ENCODE measurements at places on chromosomes 5 and 9.

DNA sequence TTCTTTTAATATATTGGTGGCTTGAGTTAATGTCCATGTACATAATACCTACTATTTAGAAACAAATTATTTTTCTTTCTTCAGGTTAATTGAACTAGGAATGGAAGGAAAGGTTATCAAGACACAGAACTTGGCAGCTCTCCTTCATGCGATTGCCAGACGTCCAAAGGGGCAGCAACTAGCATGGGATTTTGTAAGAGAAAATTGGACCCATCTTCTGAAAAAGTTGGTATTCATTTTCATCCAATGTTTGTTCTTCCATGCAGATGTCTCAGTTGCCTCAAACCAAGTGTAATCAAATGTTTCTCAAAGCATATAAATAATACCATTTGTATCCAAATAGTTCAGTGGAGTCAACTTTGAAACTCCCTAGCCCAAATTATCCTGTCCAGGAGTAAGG, 22.6 kb upstream of the LNPEP start:
- DNase-seq: no peak

DNA sequence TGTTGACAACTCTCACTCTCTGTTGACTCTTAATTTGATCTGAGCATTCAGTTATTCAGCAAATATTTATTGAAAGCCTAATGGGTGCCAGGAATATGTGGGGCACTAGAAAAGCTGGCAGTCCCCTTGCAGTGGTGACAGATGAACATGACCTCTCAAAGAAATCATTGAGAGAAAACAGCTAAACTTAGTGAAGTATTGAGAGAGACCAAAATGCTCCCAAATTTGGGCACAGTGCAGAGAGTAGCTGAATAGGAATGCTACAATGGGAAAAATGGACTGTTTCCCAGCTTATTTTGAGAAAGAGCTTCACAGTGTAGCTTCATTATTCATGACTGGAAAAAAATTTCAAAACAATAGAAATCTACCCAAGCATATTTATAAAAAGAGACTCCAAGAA, 257.9 kb downstream of the SGCD start:
- no peak for DNase-seq

DNA sequence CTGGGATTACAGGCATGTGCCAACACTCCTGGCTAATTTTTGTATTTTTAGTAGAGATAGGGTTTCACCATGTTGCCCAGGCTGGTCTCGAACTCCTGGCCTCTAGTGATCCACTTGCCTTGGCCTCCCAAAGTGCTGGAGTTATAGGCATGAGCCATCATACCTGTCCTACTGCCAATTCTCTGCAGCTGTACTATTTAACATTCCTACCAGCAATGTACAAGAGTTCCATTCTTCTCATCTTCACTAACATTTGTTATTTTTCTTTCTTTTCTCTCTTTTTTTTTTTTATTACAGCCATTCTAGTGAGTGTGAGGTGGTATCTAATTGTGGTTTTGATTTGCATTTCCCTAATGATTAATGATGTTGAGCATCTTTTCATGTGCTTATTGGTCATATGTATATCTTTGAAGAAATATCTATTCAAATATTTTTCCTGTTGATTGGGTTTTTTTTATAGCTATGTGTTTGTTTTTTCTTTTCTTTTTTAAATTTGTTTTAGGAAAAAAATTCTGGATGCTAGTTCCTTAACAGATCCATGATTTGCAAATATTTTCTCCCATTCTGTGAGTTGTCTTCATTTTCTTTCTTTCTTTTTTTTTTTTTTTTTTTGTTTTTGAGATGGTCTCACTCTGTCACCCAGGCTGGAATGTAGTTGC, 17.4 kb downstream of the ANKHD1 start:
- no peak for DNase-seq

DNA sequence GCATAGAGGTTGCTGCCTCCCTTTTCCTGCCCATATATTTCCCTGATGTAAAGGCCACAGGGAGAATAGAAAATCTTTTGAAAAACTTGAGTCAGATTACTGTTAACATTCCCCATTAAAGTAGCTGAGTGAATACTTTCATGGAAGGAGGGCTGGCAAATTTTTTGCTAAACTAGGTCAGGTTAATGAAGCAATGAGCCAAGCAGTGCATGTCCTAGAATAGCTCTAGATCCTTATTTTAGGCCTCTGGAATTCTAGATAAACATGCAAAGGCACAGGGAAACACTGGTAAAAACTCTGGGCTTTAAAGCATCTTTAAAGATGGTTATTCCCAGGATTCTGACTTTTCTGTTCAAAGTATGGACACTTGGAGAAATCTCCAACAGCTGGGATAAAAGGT, 27.9 kb downstream of the TTC1 start:
- no peak for DNase-seq

- peak; percentile 4 for DNase-seq
These were observed 206.6 kb upstream of the HAPLN1 start for GRCh38 chr5:83927140-83927733.

DNA sequence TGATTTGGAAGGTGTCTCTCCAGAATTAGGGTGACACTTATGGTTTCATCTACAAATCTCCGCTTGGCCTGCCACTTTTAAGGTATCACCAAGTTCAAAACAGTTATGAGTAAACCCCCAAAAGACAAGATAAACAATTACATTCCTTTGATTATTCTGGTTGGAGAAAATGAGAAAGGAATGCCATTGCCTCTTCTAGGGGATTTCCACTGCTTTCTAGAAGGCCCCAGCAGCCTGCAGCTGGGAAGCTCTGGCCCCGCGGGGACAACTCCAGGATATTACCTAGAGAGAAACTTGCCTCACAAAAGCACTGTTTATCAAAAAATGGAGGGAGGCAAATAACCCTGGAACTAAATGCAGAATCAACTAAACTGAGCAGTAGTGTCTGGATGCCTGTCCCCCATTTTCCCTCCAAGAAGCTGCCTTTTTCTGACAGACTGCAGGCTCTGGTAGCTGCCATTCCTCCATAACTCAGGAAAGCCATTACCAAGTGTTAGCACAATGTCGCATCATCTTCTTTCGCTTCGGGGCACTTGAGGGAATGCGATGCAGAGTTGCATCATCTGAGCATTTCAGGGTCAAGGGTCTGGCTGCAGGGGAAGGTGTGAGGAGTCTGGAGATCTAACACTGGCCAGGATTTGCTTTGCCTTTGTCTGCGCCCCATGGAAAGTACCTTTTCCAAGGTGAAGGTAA, 71.5 kb upstream of the PLPP6 start:
- DNase-seq: no peak

- DNase-seq: no peak
These were observed 57.2 kb upstream of the TMEM161B start for GRCh38 chr5:88325868-88326267.

GRCh38 chr9:100112677-100113336, 13.8 kb downstream of the INVS start:
- no peak for DNase-seq

Measured in T-helper 9 cell (primary cell).